ENCODE measurements at places on chromosomes 7 and 10.
A peak's percentile ranks its signal among the peaks of the same experiment; 100 is the strongest.

- DNase-seq: no peak
Observed at GRCh38 chr7:21948887-21949540, 3.3 kb upstream of the CDCA7L start.

DNA sequence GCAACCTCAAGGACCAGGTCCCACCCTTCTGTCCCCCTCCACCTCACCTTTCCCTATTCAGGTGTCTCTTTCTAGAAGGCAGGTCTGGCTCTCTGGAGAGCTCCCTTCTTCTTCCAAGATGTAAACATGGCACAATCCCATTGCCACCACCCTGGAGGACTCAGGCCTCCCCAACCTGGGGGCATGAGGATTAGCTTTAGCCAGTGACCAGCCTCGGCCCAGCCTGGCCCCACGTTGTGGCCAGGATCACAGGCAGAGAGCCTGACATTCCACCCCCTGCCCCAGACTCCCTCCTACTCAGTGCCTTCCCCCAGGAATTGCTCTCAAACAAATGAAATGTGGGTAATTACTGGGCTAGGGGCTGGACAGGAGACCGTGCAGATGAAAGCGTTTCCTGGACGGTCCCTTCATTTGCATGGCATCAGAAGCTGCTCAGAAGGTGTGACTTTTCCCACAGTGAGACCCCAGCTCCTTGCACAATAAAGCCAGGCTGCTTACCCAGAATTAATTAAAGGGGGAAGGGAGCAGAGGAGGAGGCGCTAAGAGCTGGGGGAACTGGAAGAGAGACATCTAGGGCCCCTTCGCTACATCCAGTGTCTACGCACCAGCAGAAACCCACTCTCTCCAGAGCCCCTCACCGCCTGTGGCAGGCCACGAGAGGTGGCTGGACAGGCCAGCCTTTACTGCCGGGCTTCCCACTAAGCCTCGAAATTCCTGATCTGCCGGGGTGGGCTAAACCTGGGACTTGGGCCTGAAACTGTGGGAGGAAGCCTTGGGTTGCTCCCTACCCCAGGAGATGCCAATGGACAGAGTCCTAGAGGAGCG lies 7.7 kb downstream of the FGF8 start:
- no peak for DNase-seq

DNA sequence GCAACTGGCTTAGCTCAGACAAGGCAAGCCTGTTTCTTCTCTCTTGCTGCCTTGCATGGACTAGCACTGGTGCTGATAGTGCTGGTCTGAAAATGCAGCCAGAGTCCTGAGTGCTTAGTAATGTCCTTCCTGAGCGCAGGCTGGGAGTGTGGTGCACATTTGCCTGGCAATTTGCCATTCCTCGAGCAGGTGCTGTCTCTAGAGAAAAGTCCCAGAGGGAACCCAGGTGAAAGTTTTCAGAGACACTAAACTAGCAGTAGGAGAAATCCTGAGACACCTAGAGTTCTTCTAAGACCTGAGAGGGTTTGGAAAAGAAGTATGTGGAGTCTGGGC lies 1.9 kb downstream of the SFTPD start:
- DNase-seq: no peak

GRCh38 chr7:107937531-107937930 lies 46.5 kb downstream of the DLD start:
- no peak for DNase-seq

DNA sequence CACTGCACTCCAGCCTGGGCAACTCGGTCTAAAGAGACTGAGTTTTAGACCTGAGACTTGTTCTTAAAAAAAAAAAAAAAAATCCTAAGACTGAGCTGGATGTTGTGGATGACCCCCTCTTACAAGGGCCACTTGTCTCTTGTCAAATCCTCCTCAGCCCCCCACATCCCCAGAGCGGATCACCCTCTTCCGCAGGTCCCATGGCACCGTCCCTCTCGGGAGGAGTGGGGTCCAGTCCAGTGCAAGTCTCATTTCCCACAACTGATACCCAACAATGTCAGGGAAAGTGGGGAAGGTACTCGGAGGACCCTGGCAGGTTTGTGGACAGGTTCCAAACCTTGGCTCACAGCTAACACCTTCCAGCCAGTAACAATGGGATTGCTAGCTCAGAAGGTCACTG lies 100.3 kb downstream of the ELFN1 start:
- no peak for DNase-seq

- no peak for DNase-seq
Observed at GRCh38 chr7:93897680-93898079, 7.1 kb upstream of the TFPI2 start.

DNA sequence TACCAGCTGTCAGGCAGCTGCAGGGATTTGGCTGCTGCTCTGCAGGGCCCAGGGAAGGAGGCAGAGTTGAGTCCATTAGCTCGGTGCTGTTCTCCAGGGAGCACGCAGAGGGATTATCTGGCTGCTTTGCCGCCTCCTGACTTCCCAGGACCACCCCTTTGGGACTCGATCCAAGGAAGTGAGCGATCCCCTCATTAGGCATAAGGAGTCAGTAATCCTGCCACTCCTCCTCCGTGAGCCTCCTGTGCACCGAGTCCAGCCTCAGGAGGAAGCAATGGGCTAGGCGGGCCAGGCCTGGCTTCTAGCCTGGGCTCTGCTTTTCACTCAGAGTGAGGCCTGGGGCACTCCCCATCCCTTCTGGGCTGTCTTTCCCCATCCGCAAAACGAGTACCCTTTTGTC lies 417.9 kb downstream of the RPS24 start:
- DNase-seq: no peak

GRCh38 chr10:32149252-32149955 lies 93.2 kb upstream of the KIF5B start:
- no peak for DNase-seq

- peak; percentile 98 for DNase-seq
Observed at GRCh38 chr7:100271716-100272537, 35.6 kb upstream of the SPDYE3 start.

DNA sequence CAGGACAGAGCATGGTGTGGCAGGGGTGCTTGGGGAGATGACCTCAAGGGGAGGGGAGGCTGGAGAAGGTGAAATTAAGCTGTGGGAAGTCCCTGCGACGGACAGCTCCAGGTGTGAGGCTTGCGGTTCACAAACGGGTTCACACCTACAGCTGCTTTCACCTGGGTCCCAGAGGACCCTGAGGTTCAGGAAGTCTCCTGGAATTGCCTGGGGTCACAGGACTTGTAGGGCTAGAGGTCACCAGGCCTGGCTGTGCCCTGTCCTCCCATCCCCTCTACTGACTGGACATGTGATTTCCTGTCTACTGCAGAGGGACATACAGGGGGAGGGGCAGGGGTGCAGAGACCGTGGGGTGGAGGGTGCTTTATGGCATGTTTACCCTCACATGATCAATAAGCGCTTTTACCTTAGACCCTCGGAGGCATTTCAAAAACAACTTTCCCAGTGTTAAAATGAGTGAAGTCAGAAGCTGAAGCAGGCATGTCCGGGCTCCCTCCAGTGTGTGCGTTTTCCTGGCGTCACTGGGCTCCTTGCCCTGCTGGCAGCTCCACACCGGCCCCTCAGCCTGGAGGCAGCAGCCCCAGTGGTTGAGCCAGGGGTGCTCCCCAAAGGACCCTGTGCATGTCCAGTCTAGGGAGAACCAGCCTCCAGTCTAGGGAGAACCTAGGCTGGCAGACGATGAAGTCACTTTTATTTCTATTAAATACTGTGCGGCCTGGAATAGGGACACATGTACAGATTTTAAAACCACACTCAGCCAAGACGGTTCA lies 66.6 kb upstream of the IGFBP3 start:
- no peak for DNase-seq

DNA sequence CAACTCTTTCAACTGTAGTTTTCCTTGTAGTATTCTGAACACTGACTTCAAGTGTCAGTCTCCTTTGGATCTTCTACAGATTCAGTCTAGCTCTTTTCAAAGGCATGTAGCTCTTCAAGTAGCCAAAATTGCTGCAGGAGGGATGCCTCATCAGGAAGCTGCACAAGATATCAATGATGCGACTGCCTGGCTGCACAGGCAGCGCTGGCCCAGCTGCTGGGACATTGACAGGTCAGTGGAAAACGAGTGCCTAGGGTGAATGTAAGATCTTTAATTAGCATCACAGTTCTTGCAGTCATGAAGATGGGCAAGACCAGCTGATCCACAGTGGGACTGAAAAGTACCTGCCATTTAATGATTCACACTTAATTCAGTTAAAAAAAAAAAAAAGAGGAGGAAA lies 167.6 kb downstream of the ANK3 start:
- no peak for DNase-seq

DNA sequence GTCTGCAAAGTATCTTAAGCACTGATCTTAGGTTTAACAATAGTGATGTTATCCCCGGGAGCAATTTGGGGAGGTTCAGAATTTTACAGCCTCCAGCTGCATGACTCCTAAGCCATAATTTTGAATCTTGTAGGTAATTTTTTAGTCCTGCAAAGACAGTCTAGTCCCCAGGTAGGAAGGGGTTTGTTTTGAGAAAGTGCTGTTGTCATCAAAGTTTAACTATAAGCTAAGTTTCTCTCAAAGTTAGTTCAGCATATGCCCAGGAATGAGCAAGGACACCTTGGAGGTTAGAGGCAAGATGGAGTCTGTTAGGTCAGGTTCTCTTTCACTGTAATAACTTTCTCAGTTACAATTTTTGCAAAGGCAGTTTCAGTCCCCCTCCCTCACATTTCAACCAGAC lies 79.0 kb upstream of the LRGUK start:
- no peak for DNase-seq

DNA sequence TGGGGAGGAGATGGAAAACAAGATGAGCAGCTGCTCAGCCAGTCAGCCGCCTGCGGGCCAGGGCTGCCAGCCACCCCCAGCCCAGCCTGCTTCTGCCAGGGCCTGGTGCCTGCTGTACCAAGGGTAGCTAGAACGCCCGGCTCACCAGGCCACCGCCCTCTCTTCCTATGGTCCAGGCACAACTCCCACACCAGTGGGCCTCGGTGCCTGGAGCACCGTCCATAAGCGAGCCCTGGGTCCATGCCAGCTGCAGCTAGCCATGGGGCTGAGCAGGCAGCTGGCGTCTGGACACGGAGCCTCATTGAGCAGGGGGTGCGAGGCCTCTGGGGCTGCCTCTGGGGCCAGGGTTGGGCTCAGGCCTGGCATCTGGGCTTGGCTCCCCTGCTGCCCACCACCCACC lies 8.5 kb upstream of the RABGEF1 start:
- no peak for DNase-seq

GRCh38 chr7:128265906-128266300 lies 24.8 kb downstream of the LEP start:
- no peak for DNase-seq

- DNase-seq: no peak
Observed at GRCh38 chr10:9291081-9291480, 1236.6 kb downstream of the GATA3 start.

DNA sequence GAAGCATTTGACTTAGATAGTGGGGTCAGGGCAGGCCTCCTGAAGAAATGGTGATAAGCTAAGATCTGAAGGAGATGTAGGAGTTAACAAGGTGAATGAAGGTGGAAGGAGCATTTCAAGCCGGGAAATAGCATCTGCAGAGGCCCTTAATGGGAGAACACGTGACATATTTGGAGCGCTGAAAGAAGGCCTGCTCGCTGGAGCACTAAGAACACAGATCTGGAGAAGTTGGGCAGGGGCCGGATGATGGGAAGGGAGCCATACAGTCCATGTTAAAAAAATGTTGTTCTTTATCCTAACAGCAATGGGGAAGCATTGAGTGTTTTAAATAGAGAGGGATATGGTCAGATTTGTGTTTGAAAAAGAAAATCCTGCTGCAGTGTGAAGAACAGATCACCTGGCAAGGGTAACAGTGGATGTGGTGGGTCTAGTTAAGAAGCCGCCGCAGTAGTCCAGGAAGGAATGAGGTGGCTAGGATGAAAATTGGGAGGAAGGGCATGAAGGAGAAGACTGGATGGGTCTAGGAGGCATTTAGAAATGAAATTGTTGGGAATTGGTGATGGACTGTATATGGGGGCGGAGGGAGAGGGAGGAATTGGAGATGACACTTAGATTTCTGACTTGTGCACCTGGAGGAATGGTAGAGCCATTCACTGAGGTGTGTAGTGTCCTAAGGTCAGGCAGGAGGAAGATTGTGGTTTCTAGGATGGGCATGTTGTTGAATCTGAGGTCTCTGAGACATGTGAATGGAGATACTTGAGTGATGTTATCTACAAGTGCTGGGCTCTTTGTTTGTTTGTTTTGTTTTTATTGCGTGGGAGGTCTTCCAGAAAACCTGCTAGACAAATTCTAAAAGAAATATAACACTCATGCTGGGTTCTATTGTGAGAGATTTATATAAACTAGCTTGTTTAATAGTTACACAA lies 58.4 kb downstream of the MET start:
- DNase-seq: no peak

DNA sequence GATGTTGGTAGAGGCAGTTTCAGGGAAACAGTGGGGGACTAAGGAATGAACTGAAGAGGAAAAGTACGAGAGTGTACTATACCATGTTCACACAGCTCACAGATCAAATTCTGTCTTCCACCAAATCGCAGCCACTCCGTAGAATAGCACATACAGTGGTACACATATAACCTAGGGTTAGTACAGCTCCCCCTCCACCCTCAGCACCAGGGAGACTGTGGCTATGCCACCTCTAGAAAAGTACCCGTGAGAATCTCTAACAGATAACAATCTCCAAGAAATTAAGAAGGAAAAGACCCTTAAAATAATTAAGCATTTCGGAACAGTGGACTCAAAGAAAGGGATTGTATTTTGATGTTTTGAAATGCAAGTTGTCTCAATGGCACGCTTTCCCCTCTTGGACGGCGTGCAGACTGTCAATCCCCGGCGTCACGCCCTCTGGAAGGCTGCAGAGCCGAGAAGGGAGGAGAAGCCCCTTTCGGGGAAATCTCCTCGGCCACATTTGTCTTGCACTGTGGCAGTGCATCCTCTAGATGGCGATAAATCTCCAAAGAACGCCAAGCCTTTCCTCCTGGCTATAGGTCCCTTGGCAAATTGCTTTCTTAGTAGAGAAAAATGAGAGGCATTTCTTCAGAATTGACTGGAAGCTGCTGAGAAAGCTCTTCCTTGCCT lies 345.0 kb downstream of the REEP3 start:
- DNase-seq: peak; percentile 53

- no peak for DNase-seq
Observed at GRCh38 chr10:132306343-132306685, 1.4 kb downstream of the STK32C start.

- no peak for DNase-seq
Observed at GRCh38 chr7:133428876-133429275, 176.0 kb downstream of the EXOC4 start.

- DNase-seq: no peak
Observed at GRCh38 chr7:17168416-17168815, 130.0 kb upstream of the AHR start.

GRCh38 chr7:91462316-91462715 lies 198.1 kb downstream of the FZD1 start:
- no peak for DNase-seq

- DNase-seq: no peak
Observed at GRCh38 chr10:11845113-11845512, 22.0 kb downstream of the PROSER2 start.

DNA sequence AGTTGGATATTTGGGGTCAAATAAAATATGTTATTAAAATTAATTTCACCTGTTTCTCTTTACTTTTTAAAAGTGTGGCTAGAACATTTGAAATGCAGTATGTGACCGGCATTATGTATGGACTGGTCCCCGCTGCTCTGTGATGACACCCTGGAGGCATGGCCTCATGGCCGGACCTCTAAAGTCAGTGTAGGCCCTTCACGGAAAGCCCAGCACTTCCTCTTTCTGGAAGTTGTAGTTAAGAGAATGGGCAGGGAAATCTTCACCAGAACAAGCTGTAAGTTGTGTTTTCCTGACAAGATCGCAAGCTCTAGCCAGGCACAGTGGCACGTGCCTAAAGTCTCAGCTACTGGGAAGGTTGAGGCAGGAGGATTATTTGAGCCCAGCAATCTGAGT lies 38.3 kb upstream of the SRGN start:
- DNase-seq: no peak

Measured in CD4-positive, alpha-beta T cell treated with Interleukin-4 for 4 hours (primary cell).